ENCODE measurements at places on chromosomes 2 and 18.

GRCh38 chr2:235545339-235546150 is 51.7 kb downstream of the AGAP1 start:
- no peak for DNase-seq

- DNase-seq: no peak
Measured at GRCh38 chr2:130341562-130342019, 1.1 kb upstream of the IMP4 start.

DNA sequence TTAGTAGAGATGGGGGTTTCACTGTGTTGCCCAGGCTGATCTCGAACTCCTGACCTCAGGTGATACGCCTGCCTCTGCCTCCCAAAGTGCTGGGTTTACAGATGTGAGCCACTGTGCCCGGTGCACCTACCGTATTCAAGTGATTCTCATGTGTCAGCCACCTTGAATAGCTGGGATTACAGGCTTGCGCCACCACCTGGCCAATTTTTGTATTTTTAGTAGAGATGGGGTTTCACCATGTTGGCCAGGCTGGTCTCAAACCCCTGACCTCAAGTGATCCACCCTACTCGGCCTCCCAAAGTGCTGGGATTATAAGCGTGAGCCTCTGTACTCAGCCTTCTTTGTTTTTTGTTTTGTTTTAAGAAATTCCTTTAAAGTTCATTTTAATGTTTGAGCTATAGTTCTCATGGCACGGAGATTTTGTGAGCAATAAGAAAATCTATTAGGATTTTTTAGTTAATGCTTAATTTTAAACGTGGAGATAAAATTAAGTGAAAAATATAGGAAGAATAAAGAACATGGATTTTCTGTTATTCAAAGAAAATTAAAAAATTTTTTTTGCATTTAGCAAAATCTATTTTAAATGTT is 242.6 kb downstream of the PHLPP1 start:
- DNase-seq: no peak

GRCh38 chr2:19785447-19785846 is 116.3 kb downstream of the TTC32 start:
- peak; percentile 73 for DNase-seq

DNA sequence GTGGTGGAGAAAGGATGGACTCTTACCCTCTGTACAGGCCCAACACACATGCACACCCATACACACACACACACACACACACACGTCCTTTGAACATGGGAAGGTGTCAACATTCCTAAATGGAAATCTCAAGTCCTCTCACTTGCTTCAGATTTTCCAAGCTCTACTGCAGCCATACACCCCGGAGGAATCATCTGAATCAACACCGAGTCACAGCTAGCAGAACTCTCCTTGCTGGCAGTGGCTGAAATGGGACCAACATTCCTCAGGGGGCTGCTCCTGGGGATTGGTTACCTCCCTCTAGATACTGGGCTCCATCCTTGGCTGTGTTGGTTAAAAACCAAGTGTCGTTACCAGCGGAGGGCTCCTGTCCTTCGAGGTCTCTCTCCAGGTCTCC is 112.7 kb downstream of the BCL11A start:
- no peak for DNase-seq

- no peak for DNase-seq
Measured at GRCh38 chr18:28127763-28128658, 48.9 kb downstream of the CDH2 start.

Data from skeletal muscle cell (primary cell).